HFFc6 (cell line): ENCODE measurements at places on chromosomes 13 and 19.

DNA sequence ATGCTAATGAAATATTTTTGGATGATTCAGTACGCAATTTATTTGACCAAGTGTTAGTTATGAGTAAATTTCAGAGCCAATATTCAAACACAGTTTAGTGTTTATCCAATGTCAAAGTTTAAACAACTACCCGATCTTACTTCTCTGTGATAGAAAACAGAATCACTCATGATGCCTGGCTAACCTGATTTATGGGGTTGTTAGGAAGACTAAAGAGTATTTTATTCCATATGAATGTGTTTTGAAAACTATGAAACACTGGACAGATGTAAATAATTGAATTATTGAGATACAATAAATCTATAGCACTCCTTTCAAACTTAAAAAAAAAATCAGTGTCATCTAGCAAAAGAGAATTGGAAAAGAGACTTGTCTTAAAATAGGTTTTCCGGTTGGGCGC lies 1181.8 kb downstream of the EFNB2 start:
- DNase-seq, result no peak

- DNase-seq, result peak; percentile 65
Observed at GRCh38 chr19:34345947-34346351, 19.0 kb upstream of the GPI start.

DNA sequence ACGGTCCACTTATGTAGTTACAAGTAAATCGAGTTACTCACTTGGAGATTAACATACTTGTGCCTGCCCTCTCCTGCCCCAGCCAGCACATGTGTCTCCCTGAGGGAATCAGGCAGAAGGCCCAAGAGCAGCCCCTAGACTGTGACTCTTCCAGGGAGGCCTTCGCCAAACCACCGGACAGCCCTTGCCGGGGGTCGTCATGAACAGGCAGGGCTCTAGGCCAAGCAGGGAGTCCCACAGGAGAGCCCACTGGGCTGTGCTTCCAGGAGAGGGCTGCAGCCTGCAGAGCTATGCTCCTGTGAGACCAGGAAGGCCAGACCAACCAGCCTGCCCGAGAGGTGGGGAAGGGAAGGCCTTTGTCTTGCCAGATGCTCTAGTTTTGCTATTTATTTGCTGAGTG lies 283.3 kb downstream of the FOXO1 start:
- DNase-seq, result no peak

DNA sequence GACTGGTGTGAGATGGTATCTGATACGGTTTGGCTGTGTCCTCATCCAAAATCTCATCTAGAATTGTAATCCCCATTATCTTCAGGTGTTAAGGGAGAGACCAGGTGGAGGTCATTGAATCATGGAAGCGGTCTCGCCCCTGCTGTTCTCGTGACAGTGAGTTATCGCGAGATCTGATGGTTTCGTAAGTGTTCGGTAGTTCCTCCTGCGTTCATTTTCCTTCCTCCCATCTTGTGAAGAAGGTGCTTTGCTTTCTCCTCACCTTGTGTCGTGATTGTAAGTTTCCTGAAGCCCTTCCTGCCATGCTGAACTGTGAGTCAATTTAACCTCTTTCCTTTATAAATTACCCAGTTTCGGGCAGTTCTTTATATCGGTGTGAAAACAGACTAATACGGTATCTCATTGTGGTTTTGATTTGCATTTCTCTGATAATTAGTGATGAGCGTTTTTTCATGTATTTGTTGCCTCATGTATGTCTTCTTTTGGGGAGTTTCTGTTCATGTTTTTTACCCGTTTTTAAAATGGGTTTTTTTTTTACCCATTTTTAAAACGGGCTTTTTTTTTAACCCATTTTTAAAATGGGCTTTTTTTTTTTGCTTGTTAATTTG lies 102.8 kb upstream of the SLC10A2 start:
- DNase-seq, result no peak

GRCh38 chr19:38812009-38812840 lies 520 bp downstream of the LGALS4 start:
- no peak for DNase-seq

- peak; percentile 99 for DNase-seq
Observed at GRCh38 chr19:38930776-38931520, at the start of gene MRPS12. TSS of gene MRPS12 (plus strand) at chr19:38930944. CDS start at chr19:38931295, 351 bp downstream.

DNA sequence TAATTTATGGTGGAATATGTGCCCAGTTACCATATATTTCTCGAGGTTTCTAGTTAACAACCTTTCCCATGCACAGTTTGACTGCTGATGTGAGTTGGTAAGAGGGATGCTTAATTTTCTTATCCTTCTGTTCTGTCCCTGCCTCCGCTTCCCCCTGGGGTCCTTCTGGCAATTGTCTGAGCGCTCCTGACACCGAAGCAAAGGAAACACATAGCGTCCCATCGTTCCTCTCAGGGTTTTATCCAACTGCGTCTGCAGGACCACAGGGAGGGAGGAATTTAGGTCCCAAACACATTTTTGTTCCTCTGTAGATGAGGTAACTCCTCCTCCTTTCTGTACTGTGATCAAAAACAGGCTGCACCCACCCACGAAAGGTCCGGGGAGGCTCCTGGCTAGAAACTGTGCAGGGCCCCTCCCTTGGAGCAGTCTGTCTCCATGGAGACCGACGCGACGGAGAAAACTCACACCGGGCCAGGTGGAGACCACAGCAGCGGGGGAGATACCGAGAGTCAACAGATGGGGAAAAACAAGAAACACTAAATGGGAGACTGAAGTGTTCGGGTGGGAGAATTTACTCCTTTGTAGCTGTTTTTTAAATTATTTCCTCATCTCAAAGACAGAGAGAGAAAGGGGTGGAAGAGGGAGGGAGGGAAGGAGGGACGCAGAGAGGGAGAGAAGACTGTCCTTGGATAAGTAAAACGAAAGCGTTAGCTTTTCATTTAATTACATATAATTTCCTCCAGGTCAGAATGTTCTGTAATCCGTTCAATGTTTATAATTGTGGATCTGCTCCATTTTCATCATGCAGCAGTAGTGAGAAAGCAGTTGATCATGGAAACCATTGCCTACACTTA lies 191.8 kb upstream of the NBEA start:
- no peak for DNase-seq

- DNase-seq, result no peak
Observed at GRCh38 chr19:362154-362553, 17.6 kb upstream of the MIER2 start.

DNA sequence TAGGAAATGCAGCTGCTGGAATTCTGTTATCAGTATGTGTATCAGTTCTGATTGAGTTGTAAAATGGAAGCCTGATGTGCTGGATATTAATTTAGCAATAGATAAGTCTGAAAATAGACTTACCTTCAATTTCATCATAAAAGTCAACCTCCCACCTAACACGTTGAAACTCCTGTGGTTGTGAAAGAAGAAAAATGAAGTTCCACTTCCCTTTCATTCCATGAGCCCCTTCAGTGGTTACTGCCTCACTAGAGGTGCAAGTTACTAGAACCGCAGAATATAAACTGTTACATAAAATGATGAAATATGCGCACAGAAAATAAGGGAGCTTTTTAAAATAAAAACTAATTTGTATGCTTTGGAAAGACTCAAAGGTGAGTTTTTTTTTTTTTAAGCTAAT lies 249.2 kb downstream of the SHISA2 start:
- no peak for DNase-seq
